ENCODE measurements at places on chromosomes 5 and 9.

DNA sequence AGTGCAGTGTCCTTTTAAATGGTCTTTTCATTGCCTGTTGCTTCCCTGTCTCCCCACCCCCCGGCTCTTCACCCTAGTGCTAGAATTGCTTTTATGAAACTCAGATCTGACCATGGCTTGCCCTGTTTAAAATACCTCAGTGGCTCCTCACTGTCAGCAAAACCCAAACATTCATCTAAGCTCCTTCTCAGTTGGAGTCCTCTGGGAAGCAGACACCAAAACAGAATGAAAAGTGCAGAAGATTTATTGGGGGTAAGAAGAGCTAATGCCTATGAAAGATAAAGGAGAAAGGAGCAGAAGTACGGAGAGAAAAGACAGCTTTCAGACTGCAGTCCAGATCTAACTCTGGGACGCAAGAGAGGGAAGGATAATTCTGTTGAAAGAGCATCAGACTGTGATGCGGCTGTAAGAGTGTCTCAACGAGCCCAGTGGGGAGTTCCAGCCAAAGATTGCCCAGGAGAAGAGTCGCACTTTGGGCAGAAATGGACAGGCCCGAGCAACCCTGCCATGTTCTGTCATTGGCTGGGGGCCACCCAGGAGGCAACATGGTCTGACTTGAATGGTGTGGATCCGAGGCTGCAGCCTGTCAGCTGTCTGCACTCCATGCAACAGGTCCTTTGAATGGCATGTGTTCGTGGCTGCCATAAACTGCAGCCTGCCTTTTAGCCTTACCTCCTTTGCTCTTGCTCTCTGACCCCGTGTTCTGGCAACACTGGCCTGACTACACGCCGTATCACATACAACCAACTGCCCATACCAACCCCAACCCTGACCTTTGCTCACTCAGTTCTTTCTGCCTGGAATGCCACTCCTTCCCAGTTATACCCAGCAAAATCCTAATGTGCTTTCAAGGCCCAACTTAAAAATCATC lies 55.9 kb downstream of the IRF1 start:
- no peak for DNase-seq

DNA sequence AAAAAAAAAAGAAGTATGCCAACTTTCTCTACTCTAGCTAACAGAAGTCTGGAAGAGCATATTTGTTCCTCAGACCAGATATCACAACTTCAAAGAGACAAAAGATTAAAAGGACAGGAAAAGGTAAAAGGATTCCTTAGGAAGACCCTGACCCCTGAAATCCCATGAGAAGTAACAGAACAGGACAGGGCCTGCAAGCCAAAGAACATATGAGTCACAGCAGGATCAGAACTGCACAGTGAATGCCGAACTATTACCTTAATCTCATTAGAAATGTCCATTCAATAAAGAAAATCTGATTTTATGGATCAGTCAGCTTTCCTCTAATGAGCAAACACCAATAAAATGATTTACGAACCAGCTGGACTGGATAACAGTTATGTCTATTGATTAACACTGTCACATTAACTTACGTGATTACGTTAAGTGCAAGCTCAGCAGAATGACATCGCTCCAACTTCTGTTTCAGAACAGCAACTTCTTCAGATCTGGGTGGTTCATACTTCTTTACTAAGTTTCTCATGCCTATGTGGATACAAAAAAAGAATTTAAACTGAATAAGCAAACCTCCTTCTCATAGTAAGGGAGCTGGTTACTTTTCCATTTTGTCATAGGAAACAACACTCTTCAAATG lies 13.6 kb downstream of the CCNH start:
- no peak for DNase-seq

GRCh38 chr9:22073349-22073748 lies 64.2 kb upstream of the CDKN2B start:
- DNase-seq = no peak

GRCh38 chr9:115992834-115993233 lies 160.8 kb upstream of the PAPPA start:
- no peak for DNase-seq

- DNase-seq = no peak
Measured at GRCh38 chr5:154873791-154874331, 15.4 kb downstream of the CNOT8 start.

DNA sequence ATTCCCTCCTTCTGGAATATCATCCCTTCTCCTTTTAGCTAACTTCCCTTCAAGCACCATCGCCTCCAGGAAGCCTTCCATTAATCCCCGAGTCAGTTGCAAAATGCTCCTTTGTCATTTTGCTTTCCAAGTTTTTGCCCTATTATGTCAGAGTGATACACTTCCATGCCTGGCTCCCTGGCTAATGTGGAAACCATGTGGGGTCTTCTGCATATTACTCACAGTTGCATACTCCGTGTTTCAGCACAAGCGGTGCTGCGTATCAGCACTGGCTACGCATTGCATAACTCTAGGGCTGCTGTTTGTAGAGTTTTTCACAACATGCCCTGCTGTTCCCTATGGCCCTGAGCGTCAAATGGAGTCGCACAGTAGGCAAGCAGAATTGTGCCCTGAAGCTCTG lies 1.9 kb downstream of the TEX53 start:
- no peak for DNase-seq

DNA sequence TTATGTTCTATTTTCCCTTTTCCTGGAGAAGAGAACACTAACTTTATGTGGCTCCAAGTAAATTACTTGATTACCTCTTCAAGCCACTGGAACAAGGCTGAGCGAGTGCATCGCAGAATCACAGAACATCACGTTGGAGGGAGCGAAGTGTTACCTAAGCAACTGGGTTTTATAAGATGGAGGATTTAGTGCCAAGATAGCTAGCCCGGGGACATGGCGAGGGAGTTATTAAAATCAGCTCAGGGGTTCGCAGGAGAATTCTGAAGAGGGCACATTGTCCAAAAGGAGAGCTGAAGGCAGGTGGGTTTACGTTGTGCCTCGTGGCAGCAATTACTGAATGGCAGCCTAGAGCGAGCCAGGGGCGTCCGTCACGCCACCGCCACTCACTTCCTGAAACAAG lies 563.2 kb upstream of the ADAMTS16 start:
- no peak for DNase-seq

DNA sequence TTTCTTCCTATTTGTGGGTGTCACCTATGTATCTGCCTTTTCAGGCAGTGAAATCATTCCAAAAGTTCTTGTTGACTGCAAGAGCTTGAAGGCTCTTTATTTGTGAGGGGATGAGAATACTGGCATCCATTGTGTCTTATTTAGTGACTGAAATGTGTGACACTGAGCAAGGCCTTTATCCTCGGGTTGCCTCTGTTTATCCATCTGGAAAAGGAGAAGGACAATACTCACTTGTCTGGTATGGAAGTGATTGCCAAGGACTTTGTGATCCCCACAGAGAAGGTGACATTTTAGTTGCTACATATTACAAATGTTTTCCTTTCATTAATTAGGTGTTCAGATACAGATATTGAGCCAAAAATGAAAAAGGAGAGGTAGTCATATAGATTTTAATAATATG lies 80.2 kb downstream of the ARRDC3 start:
- DNase-seq = no peak

- no peak for DNase-seq
Measured at GRCh38 chr9:115593587-115594091, 475.7 kb upstream of the TNC start.

- no peak for DNase-seq
Measured at GRCh38 chr5:137751869-137752491, 2.2 kb downstream of the HNRNPA0 start.

DNA sequence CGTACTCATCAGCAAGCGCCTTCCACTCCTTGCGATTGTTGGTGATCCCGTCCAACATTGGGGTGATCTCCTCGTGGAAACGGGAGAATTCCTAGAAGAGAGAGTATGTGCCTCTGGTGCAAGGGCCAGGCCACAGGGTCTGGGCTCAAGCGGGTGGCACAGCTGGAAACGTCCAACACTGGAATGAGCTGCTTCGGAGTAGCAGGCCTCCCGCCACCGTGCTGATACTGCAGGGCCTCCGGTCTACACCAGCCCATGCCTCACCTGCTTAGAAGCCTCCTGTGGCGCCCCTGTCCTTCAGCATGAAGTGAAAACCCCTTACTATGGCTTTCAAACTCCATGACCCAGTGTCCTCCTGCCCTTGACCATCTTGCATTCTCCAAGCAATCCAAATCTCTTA lies 81.4 kb downstream of the PDE6A start:
- DNase-seq = no peak

DNA sequence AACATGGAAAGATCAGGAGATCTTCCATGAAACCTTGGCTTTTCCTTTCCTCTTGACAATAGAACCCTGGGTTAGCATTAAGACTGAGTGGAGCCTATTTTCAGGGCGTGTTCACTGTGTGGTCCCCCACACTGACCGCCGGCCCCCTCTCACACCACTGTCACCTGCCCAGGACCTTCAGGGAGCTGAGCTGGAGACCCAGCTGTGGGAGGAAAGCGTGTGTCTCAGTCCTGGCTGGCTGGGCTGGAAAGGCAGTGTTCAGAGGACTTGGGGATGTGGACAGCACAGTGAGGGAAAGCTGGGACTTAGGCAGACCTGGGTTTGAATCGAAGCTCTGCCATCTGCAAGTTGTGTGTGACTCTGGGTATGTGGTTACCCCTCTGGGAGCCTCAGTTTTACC lies 268.1 kb downstream of the NSG2 start:
- no peak for DNase-seq

GRCh38 chr9:34884747-34885189 lies 73.3 kb upstream of the PHF24 start:
- DNase-seq = no peak

DNA sequence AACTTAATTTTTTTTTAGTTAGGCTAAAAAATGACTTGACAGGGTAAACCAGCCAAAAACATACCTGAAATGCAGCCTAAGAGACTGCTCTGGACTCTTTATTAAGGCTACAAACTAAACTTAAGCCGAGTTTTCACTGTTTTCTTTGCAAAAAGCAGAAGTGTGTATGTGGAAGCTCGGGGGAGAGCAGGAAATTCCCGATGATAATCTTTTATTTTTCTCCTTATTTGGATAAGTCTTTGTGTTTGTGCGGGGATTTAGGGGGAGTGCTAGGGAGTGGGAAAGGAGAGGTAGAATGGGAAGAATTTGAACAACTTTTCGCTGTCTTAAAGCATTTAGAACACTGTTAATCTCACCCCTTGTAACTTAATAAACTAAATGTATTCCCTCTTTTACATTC lies 30.7 kb upstream of the GPR21 start:
- no peak for DNase-seq

DNA sequence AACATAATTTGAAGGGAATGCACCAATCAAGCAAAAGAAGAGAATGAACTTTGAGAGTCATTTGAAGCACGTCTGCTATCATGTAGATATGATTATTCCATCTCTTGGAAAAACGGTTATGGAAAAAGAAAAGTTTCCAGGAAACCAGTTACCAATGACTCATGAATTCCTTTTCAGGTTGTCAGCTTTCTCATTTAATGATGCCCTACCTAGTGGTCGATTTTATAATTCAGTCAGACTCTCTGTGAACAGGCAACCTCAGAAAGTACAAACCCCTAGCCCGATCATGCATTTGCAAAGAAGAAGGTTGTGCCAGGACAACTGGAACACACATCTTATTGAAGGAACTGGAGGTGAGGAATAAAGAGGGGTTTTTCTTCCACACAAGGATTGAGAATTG lies 355.1 kb upstream of the GRIA1 start:
- no peak for DNase-seq

GRCh38 chr9:129505270-129505902 lies 115.5 kb downstream of the C9orf50 start:
- DNase-seq = no peak

DNA sequence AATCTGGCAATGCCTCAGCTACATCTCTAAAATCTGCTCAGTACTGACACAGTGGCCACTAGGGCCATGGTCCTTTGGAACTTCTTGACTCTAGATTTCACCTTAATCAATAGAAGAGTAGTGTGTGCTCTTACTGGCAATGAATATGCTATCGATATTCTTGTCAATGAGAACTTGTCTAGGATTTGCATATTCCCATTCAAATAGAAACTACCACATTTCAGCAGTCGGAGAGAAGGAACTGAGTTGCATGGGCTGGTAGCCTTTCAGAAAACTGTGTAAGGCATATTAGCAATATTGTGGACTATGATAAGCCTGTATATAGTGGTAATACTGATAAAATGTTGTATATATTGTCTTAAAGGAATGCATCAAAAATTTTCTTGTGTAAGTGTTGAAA lies 45.3 kb upstream of the NAA35 start:
- no peak for DNase-seq

GRCh38 chr5:150731669-150732242 lies 27.1 kb downstream of the DCTN4 start:
- no peak for DNase-seq

- no peak for DNase-seq
Measured at GRCh38 chr9:101458963-101459631, 23.5 kb upstream of the ALDOB start.

GRCh38 chr5:32123058-32123805 lies 50.9 kb downstream of the GOLPH3 start:
- no peak for DNase-seq

DNA sequence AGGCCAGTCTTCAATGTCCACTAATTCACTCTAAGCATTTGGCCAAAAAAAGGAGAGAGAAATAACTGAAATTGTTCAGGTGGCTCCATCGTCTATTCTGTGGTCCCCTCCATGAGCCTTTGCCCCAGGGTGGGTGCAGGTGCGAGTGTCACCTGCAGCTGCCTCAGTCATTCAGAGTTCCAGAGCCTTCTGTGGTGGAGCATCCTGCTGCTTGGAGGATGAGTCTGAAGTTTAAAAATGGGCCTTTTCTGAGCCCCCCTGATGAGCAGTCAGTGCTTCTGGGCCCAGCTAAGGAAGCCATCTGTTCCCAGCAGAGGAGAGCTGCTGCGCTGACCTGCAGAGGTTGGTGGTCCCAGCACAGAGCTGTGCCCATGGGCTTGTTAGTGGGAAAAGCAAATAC lies 48.2 kb downstream of the NDST1 start:
- no peak for DNase-seq

- DNase-seq = no peak
Measured at GRCh38 chr9:19379283-19379682, 753 bp downstream of the RPS6 start.

GRCh38 chr9:32550150-32550561 lies 2.0 kb upstream of the SMIM27 start:
- DNase-seq = no peak

GRCh38 chr5:115264786-115265185 lies 2.1 kb upstream of the PGGT1B start:
- DNase-seq = no peak

DNA sequence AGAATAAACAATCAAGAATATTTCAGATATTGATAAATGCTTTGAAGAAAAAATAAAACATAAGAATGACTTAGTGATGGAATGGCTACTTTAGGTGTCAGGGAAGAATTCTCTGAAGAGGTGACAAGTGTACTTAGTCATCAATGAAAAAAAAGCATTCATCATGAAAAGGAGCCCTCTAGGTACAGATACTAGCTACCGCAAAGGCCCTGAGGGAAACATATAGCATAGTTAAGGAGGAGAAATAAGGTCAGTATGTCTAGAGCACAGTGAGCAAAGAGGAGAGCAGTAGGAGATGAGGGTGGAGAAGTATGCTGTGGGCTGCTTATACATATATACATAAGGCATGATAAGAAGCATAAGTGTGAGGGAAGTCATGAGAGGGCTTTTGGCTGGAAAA lies 41.8 kb downstream of the CSF2 start:
- DNase-seq = no peak
